ENCODE measurements at places on chromosomes 1 and 21.

DNA sequence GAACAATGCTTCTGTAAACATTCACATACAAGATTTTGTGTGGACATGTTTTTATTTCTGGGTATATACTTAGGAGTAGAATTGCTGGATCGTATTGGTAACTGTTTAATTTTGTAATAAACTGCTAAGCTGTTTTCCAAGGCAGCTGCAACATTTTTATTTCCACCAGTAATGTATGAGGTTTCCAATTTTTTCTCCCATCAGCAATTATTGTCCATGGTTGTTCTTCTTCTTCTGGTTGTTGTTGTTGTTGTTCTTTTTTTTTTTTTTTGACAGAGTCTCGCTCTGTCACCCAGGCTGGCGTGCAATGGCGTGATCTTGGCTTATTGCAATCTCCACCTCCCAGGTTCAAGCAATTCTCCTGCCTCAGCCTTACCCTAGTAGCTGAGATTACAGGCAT lies 26.9 kb downstream of the ZYG11B start:
- no peak for DNase-seq

- peak; percentile 31 for DNase-seq
Measured at GRCh38 chr1:46301808-46302640, 1.4 kb downstream of the LRRC41 start.

DNA sequence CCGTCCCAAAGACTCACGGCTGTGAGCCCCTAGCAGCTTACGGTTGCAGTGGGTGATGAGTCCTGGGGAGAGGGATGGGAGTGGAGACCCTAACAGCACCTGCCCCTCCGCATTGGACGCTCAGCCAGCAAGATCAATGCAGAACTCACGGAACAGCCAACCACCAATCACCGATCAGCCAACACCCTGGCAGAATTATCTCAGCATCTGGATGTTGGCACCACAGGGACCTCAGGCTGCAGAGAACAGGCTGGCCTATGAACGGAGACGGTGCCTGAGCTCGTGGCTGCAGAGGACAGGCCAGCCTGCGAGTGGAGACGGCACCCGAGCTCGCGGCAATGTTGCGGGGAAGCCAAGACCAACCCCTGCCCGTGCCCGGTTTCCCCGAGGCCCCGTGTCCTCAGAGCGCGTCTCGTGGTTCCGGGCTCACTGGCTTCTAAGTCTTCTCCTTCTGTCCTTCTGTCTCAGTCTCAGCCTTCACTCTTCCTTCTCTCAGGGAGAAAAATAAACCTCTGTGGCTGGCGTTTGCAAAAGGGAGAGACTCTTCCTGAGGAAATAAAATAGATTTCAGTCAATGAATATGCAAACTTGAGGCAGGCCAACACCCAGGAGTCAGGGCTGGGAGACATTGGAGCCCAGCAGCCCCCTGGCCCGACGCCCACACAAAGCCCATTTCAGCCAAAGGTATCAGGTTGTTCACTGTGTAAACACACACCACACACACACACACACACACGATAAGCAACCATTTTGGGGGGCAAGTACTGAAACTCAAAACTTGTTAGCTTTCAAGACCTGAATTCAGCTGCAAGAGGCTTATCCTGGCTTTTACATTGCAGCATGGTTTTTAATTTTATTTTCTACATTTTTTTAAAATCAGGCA lies 67.8 kb downstream of the SIK1 start:
- no peak for DNase-seq

GRCh38 chr1:43930949-43931275 lies 2.7 kb upstream of the ARTN start:
- no peak for DNase-seq

GRCh38 chr1:162633081-162633762 lies 958 bp downstream of the DDR2 start:
- DNase-seq = no peak

- DNase-seq = peak; percentile 52
Measured at GRCh38 chr21:32411350-32412161, 950 bp upstream of the EVA1C start.

DNA sequence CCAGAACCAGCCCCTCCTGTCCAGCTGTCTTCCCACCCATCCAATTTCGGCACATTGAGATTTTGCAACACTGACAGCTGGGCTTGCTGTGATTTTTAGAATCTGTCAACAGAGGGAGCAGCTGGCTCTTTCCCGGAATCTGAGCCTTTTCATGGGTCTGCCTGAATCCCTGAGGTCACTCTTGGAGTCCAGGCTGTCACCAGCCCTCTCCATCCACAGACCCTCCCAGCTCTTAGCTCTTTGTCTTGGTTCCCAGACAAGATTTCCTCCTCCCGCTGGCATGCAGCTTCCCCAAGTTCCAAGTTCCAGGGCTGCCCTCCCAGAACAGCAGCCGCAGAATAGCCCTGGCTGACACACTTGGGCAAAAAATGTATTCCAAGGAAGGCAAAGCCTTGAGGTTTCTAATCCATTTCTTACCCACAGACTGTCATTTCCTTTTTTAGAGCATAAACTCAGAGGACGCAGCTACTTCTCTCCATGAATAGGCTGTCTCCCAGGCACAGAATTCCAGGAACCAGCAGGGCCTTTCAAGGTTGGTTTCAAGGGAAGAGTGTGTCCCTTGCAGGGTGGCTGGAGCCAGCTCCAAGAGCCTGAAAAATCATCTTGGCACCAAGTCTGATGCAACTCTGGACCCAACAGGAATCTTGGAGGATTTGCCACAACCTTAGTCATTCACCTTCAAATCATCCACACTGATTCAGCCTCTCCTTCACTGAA lies 7.1 kb upstream of the TMEM61 start:
- peak; percentile 44 for DNase-seq

- no peak for DNase-seq
Measured at GRCh38 chr1:96080925-96081324, 640.7 kb upstream of the PTBP2 start.

DNA sequence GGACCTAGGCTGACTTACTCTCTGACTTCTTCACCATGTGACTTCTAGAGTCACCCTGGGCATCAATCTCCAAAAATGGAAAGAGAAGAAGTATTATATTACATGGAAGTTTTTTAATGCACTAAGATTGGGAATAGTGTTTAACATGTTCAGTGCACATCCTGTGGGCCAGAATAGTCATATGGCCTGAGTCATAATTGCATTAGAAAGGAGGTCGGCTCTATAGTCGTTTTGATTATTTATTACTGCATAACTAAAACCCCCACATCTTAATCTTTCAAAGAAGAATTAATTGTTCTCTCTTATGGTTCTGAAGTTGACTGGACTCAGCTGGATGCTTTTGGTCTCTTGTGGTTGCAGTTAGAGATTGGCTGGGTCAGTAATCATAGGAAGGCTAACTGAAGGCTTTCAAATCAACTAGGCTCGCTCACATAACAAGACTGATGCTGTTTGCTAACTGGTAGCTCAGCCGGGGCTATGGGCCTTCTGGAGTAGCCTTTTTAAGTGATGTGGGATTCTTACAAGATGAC lies 810.6 kb upstream of the ADGRL4 start:
- no peak for DNase-seq

GRCh38 chr21:45899317-45900033 lies 82.1 kb upstream of the COL6A1 start:
- DNase-seq = no peak

GRCh38 chr1:159247266-159247665 lies 42.6 kb downstream of the ACKR1 start:
- no peak for DNase-seq

DNA sequence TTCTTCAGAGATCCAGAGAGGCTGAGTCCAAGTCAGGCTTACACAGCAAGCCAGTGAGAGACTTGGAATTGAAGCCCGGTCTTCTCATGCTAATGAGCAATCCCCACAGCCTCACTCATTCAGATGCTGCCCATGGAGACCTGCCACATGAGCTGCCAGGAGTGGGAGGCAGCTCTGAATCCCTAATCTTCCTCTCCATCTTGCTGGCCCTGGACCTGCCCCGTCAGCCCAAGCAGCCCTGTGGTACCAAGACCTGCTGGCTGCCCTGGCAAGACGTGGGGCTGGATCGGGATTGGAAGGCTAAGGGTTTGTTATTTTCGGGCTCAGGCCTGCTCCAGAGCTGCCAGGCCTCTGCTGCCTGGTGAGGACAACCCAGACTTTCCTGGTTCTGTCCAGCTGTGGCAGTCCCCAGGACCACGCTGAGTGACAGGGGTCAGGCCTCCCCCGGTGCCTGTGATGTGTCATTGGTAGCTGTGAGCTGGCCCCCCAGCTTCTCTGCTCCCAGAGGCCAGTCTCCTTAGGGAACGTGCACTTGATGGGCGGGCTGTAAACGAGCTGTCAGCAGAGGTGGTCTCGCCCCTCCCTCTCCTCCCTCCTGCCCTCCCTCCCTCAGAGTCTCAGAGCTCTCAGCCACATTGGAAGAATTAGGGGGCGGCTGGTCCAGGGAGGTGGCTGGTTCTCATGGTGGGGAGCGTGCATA lies 135.0 kb downstream of the FOXD2 start:
- DNase-seq = no peak

DNA sequence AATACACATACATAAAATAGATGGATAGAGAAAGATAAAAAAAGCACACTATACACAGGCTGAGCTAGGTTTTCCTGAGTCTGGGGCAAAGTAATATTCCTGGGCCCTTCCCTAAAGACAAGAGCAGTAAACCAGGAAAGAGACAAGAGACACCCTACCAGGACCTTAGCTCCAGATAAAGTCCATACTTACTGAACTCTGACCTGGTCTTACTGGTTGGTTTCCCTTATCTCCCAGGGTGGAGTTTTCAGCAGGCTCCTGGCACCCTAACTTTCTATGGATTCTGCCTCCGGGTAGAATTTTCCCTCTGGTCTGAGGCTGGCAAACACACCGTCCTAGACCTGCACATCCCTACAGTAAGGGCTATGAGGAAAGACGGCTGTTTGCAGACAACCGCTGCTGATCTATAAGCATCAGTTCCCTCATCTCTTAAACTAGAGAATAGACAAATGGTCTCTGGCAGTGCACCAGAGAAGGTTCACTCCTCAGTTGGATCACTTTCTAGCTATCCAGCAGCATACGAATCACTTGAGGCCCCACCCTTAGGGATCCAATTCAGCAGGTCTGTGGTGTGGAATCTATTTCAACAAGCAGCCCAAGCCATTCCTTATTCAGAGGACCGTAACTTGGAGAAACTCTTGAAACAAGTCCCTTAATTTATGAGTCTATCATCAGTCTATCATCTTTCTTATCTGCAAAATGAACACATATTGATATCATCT lies 52.0 kb downstream of the ARHGEF11 start:
- DNase-seq = no peak

DNA sequence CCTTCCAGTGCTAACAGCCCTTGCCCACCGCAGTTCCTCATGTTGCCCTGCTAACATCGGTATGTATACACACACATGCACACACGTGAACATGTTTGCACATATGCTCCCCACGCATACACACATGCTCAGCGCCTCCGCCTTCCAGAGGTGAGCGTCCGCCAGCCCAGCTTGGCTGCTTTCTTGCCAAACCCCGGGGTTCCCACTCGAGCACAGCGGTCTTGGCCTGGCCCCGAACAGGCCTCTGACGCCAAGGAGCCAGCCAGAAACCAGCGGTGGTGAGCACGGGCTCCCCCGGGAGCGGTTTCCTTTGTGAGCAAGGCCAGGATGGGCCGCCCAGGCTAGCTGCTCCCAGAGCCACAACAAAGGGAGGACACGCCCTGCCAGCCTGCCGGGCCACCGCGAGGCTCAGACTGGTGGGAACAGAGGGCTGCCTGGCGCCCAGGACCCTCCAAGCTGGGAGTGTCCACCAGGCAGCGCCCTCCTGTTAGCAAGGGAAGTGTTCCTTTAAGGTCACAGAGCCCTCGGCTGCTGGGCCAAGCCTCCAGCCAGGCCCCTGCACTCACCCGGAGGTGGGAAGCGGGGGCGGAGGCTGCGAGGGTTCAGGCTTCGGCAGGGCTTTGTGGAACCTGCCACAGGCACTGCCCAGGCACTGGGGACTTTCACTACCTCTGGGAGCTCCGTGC lies 65.4 kb downstream of the ALPL start:
- no peak for DNase-seq

- DNase-seq = peak; percentile 39
Measured at GRCh38 chr21:16536643-16537434, 807.1 kb downstream of the USP25 start.

GRCh38 chr21:42019706-42020105 lies 9.5 kb upstream of the ZBTB21 start:
- no peak for DNase-seq

- no peak for DNase-seq
Measured at GRCh38 chr1:5839881-5840550, 152.2 kb downstream of the NPHP4 start.

- DNase-seq = no peak
Measured at GRCh38 chr1:109133815-109134214, 19.9 kb downstream of the ELAPOR1 start.

DNA sequence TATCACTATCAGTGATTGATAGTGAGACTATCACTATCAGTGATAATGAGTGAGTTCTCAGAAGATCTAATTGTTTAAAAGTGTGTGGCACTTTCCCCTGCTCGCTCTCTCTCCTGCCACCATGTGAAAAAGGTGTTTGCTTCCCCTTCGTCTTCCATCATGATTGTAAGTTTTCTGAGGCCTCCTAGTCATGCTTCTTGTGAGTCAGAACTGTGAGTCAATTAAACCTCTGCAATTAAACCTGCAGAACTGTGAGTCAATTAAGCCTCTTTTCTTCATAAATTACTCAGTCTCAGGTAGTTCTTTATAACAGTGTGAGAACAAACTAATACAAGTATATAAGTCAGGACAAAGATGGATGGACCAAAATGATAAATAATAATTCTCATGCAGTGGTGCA lies 7.0 kb upstream of the IL23R start:
- DNase-seq = no peak

GRCh38 chr1:158516966-158517365 lies 37.2 kb downstream of the OR6Y1 start:
- no peak for DNase-seq

- DNase-seq = no peak
Measured at GRCh38 chr1:13451399-13451965, 41.2 kb downstream of the PRAMEF20 start.

DNA sequence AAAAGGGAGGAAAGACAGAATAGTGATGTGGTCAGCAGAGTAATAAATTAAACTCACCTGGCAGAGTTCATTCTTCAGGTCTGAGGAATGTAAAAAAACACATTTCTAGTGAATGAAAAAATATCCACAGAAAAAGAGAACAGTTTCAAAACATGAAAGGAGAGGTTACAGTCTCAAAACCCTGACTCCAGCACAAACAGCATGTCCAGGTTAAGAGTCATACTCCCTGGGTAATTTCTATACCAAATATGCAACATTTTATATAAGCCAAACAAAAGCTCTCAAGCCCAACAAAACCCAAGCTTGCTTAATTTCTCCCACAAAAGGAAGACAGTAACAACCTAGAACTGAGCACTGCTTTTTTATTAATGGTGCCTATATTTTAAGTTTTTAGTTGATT lies 173.0 kb downstream of the NTMT2 start:
- no peak for DNase-seq

- DNase-seq = no peak
Measured at GRCh38 chr1:97084546-97084945, 363.0 kb downstream of the PTBP2 start.

DNA sequence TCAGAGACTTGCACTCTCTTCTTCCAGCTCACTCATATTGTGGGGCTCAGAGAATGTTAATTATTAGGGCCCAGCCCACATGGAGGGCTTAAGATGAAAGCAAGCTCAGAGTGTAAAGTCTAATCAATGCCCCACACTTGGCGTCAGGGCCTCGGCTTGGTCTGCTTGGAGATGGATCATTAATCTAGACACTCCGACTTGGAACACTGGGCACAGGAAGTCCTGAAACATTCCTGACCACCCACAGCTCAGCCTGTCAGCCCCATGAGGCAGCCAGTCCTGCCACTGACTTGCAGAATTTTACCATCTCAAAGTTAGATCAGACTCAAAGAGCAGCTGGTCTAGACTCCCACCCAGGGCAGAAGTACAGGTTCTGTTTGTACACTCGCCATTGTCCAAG lies 69.8 kb upstream of the TRABD2B start:
- no peak for DNase-seq
